ENCODE measurements at places on chromosomes 16 and 17. TPM values are rescaled to one million over a fixed set of nuclear protein-coding genes. Genes with fewer than 3 reads are reported as not detected.

NACA2 gene
- not detected for total RNA-seq

PERCC1 gene
- total RNA-seq = not detected

NOL3 gene
- total RNA-seq = 20.3 TPM

BTBD17 gene
- not detected for total RNA-seq

SOX15 gene
- 0.20 TPM for total RNA-seq

ADAM11 gene
- total RNA-seq = 0.15 TPM

GJD3 gene
- 12.1 TPM for total RNA-seq

CD79B gene
- 0.31 TPM for total RNA-seq

TP53TG3F gene
- not detected for total RNA-seq

ANKRD11 gene
- total RNA-seq = 70.2 TPM

All from cardiac ventricle fibroblast (primary cell).